Coronary artery (tissue), 2 donors: ENCODE measurements at places on chromosomes 4 and X.

GRCh38 chr4:150023489-150023888 is 54.8 kb upstream of the DCLK2 start:
- no peak for DNase-seq

DNA sequence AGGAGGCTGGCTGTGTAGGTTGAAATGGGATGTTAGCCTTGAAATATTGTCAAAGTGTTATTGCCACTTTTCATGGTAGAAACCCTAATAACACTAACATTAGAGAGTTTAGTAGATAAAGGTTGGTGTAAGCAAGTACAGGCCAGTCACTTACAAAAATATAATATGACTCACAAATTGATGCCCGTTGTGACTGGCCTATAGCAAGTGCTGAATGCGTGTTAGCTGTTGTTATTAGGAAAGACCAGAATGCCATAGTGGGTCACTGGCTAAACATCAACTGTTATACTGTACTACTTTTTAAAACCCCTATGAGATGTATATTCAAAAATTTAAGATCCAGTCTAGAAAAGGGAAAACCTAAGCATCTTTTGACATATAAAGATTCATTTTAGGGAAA is 20.4 kb upstream of the GDPD2 start:
- no peak for DNase-seq

DNA sequence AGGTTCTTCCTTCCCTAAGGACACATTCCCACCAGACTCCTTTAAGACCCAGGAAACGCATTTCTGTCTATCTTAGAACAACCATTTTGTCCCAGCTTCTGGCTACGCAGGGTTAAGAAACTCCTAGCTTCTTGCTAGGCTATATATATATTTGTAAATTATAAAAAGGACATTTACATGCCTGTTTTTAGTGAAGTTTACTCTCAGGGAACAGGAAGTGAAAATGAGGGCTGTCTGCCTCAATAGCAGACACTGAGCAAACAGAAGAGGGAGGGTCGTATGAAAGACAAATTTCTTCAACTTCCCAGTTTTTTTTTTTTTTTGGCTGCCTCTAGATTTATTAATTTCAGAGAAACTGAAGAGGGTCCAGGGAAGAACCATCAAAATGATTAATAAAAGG is 9.3 kb upstream of the FRMPD3 start:
- DNase-seq, result no peak

GRCh38 chrX:119647552-119648420 is 41.6 kb upstream of the NKRF start:
- no peak for DNase-seq

GRCh38 chr4:138788267-138788790 is 227.3 kb upstream of the NOCT start:
- no peak for DNase-seq

GRCh38 chrX:58051346-58051745 is 141.1 kb upstream of the ZXDA start:
- DNase-seq, result no peak

- DNase-seq, result no peak
These were observed 538 bp downstream of the STBD1 start for GRCh38 chr4:76306882-76307659.

DNA sequence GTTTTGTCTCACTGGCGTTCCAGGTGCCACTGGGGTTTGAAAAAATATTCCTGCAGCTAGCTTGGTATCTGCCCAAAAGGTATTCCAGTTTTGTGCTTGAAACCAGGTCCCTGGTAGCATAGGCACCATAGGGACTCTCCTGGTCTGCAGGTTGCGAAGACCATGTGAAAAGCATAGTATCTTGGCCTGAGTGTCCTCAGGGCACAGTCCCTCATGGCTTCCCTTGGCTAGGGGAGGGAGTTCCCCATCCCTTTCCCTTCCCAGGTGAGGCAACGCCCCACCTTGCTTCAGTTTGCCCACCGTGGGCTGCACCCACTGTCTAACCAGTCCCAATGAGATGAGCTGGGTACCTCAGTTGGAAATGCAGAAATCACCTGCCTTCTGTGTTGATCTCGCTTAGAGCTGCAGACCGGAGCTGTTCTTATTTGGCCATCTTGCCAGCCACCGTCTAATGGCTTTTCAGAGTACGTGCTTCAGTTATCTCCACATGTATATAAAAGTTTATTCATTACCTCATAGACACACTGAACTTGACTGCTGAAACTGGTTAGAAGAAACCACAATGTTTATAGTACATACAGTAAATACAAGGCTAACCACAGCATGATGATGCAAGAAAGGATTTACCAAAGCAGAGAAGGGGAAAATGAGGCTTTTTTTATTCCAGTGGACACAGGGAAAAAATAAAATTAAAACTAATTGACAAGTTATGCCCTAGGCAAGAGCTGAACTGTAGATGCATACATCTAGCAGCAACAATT is 10.6 kb downstream of the PBDC1 start:
- DNase-seq, result no peak
